RWPE2 (cell line): ENCODE measurements at places on chromosomes 6 and 20.

GRCh38 chr6:15533379-15534026, 129.3 kb downstream of the DTNBP1 start:
- H3K27me3 ChIP-seq: no peaks in the 10 kb centered on the region
- H3K36me3 ChIP-seq: no peaks in the 10 kb centered on the region
- DNase-seq: no peak
- no peak overlapping the region for H3K27ac ChIP-seq

GRCh38 chr20:22523499-22524392, 60.6 kb downstream of the FOXA2 start:
- H3K27ac ChIP-seq: no peak overlapping the region
- no peak for DNase-seq
- H3K36me3 ChIP-seq: no peaks in the 10 kb centered on the region

- H3K27ac ChIP-seq: no peak overlapping the region
- no peaks in the 10 kb centered on the region for H3K36me3 ChIP-seq
- DNase-seq: no peak
- H3K27me3 ChIP-seq: no peaks in the 10 kb centered on the region
- H3K4me1 ChIP-seq: no peaks in the 10 kb centered on the region
Measured at GRCh38 chr20:46640536-46641311, 10.5 kb downstream of the SLC13A3 start.

GRCh38 chr20:12358006-12358654, 440.4 kb downstream of the BTBD3 start:
- no peaks in the 10 kb centered on the region for H3K36me3 ChIP-seq
- no peak overlapping the region for H3K27ac ChIP-seq
- no peaks in the 10 kb centered on the region for H3K4me1 ChIP-seq
- no peak overlapping the region for H3K4me3 ChIP-seq
- no peak for DNase-seq

DNA sequence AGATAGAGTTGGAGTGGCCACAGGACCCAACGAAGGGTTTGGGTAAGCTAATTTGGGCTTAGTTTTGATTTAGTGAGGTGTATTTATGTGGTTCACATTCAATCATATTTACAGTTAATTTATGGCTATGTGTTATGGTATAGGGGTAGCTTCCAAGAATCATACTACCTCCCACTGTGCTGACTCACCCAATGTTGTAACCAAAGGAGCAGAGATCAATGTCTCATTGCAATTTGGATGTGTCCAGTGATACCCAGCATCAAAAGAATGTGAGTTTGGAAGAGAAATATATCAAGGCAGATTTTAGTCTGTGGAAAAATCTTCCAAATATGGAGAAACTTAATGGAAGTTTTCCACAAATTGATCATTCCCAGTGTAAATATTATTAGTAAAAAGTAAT, 25.3 kb upstream of the SMIM8 start:
- no peak overlapping the region for H3K4me3 ChIP-seq
- no peaks in the 10 kb centered on the region for H3K36me3 ChIP-seq
- no peak overlapping the region for H3K27ac ChIP-seq

- H3K27me3 ChIP-seq: no peaks in the 10 kb centered on the region
- H3K27ac ChIP-seq: no peak overlapping the region
- H3K4me3 ChIP-seq: no peak overlapping the region
- no peaks in the 10 kb centered on the region for H3K36me3 ChIP-seq
Measured at GRCh38 chr6:163192591-163192990, 221.9 kb upstream of the QKI start.

DNA sequence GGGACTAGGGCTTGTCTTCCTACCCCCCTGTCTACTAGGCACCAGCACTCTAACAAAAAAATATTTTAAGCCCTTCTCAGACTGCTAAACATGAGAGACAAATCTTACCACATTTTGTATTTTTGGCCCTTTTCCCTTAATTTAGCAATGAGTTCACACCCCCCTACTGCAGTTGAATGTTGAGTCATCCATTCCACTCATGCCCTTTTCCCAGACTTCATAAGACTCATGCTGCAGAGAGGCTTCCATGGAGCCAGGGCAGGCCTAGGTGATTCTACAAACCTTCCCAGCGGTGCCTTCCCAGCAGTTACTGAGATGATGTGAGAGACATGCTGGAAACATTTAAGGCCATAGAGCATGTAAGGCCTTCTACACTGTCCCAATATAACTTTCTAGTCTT, 53.9 kb downstream of the PXDC1 start:
- DNase-seq: no peak
- H3K27ac ChIP-seq: no peak overlapping the region
- no peaks in the 10 kb centered on the region for H3K36me3 ChIP-seq
- no peak overlapping the region for H3K4me3 ChIP-seq

DNA sequence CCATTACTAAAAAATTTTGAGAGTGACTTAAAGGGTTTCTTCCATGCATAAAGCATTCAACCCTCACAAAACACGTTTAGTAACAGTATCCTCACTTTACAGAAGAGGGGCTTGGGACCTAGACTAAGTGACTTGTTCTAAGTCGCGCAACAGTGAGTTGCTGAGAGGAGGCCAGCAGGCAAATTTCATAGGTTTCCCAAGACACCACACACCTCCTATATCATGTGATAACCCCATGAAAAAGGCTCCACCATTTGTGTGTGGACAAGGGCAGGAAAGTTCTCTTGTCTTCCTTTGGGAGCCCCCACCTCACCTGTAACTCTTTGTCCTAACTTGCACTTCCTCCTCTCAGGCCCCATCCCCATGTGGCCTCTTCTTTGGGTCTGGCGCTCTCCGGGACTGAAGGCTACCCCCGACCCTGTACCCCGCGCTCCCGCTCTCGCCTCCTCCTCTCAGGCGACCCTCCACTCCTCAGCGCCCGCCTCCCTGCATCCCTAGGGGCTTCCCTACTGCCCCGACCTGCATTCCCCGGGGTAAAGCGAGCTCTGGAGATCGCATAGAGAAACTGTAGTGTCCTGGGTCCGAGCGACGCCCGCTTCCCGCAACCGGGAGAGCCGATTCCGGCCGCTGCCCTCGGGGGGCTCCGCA, 392 bp downstream of the PSMB8 start:
- H3K4me1 ChIP-seq: peaks cover 4% of the 10 kb centered on the region
- peak overlapping the region; percentile 50 for H3K27ac ChIP-seq
- H3K27me3 ChIP-seq: no peaks in the 10 kb centered on the region
- peak overlapping the region; percentile 62 for H3K4me3 ChIP-seq
- DNase-seq: no peak

- H3K27me3 ChIP-seq: no peaks in the 10 kb centered on the region
- DNase-seq: no peak
- H3K27ac ChIP-seq: no peak overlapping the region
- H3K4me3 ChIP-seq: no peak overlapping the region
- no peaks in the 10 kb centered on the region for H3K36me3 ChIP-seq
Measured at GRCh38 chr6:73152966-73153757, 72.1 kb downstream of the KHDC1L start.

GRCh38 chr20:54435015-54435414, 40.4 kb upstream of the DOK5 start:
- no peak overlapping the region for H3K4me3 ChIP-seq
- H3K36me3 ChIP-seq: no peaks in the 10 kb centered on the region
- DNase-seq: no peak
- no peak overlapping the region for H3K27ac ChIP-seq

GRCh38 chr6:169933839-169934698, 182.6 kb downstream of the ERMARD start:
- H3K36me3 ChIP-seq: no peaks in the 10 kb centered on the region
- H3K4me1 ChIP-seq: no peaks in the 10 kb centered on the region
- no peak overlapping the region for H3K4me3 ChIP-seq
- no peaks in the 10 kb centered on the region for H3K27me3 ChIP-seq
- DNase-seq: no peak

- H3K4me3 ChIP-seq: no peak overlapping the region
- H3K27me3 ChIP-seq: no peaks in the 10 kb centered on the region
- H3K27ac ChIP-seq: peak overlapping the region; percentile 78
Measured at GRCh38 chr6:8085053-8085511, 17.3 kb downstream of the EEF1E1 start.

- H3K4me3 ChIP-seq: no peak within 1 kb of the TSS
- DNase-seq: no peak
- H3K36me3 ChIP-seq: no peaks in the 10 kb centered on the region
- H3K27ac ChIP-seq: no peak within 1 kb of the TSS
Measured at GRCh38 chr6:27911956-27912446, at the start of gene OR2B2. Gene OR2B2, minus strand, starts transcription at chr6:27912396. Its CDS starts 77 bp downstream, at chr6:27912319.

DNA sequence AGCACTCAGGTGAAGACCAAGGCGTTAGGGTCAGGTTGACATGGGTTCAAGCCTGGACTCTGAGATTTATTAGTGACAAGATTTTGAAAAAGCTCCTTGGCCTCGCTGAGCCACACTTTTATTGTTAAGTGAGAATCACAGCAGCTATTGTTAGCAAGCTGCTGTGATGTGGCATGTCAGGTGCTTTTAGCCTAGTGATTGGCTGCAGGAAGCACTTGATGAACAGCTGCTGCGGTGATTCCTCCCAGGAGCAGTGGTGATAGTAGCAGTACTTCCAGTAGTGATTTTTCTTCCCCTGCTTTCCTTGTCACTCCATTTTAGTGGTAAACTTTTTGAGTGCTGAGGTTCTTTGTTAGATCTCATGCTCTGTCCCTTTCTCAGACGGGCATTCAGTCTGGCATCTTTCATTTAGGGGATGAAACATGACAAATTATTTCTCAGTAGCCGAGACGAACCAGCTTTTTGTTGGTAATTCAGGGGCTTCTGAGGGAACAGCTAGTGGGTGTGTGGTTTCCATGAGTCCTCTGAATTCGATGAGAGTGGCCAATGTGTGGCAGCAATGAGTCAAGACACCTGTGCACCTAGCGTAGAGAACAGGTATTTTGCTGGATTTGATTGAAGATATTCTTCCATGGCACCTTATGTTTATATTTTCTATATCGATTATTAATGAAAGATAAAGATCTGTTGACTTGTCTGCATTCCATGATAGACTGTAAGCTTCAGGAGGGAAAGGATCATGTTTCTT, 696.7 kb downstream of the DHX35 start:
- no peaks in the 10 kb centered on the region for H3K4me1 ChIP-seq
- no peaks in the 10 kb centered on the region for H3K36me3 ChIP-seq
- DNase-seq: no peak
- H3K27me3 ChIP-seq: no peaks in the 10 kb centered on the region
- no peak overlapping the region for H3K27ac ChIP-seq
- H3K4me3 ChIP-seq: no peak overlapping the region

- no peak overlapping the region for H3K27ac ChIP-seq
- H3K4me1 ChIP-seq: no peaks in the 10 kb centered on the region
- H3K27me3 ChIP-seq: no peaks in the 10 kb centered on the region
- no peak for DNase-seq
Measured at GRCh38 chr6:33802186-33802958, 1.4 kb downstream of the MLN start.

DNA sequence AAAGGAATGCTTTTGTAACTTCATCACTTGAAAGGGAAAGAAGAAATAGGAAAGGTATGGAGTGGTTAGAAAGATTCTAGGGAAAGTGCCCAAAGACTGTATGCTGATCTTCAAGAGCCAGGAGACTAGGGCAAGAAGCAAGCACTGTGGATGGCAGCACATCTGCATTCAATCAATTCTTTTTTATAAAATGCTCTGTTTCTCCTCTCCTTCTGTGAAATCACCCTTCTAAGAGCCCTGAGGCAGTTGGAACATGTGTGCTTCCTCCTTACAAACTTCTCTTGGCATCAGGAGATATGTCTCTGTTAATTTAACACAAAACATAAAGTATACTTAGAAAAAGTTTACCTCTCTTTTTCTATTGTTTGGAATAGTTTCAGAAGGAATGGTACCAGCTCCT, 1162.2 kb upstream of the GJE1 start:
- H3K27me3 ChIP-seq: no peaks in the 10 kb centered on the region
- H3K36me3 ChIP-seq: no peaks in the 10 kb centered on the region
- no peak for DNase-seq
- no peaks in the 10 kb centered on the region for H3K4me1 ChIP-seq

- H3K4me1 ChIP-seq: no peaks in the 10 kb centered on the region
- no peaks in the 10 kb centered on the region for H3K36me3 ChIP-seq
- H3K4me3 ChIP-seq: no peak overlapping the region
- DNase-seq: no peak
- no peak overlapping the region for H3K27ac ChIP-seq
- no peaks in the 10 kb centered on the region for H3K27me3 ChIP-seq
Measured at GRCh38 chr20:4720977-4721349, 746 bp upstream of the PRND start.

- H3K4me1 ChIP-seq: no peaks in the 10 kb centered on the region
- H3K36me3 ChIP-seq: no peaks in the 10 kb centered on the region
- no peaks in the 10 kb centered on the region for H3K27me3 ChIP-seq
- no peak for DNase-seq
- H3K4me3 ChIP-seq: no peak overlapping the region
Measured at GRCh38 chr6:156336733-156337132, 440.4 kb upstream of the ARID1B start.

DNA sequence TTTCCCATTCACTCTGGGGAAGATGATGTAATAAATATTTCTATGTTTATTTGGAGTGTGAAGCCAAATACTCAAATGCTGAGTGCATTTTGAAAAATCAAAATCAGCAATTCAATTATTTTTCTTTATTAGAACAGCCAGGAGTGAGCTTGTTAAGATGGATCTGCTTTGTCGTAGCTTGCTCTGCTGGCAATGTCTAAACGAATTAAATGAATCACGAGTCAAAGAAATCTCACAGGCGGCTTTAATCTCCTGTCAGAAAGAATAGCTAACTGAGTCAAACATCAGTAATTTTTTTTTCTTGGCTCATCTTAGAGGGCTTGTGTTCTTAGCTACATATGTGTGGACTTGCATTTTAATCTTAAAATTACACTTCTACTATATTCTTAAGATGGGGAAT, 100.2 kb upstream of the HMGN3 start:
- peaks cover 4% of the 10 kb centered on the region for H3K4me1 ChIP-seq
- H3K4me3 ChIP-seq: no peak overlapping the region
- H3K27ac ChIP-seq: no peak overlapping the region
- no peak for DNase-seq

DNA sequence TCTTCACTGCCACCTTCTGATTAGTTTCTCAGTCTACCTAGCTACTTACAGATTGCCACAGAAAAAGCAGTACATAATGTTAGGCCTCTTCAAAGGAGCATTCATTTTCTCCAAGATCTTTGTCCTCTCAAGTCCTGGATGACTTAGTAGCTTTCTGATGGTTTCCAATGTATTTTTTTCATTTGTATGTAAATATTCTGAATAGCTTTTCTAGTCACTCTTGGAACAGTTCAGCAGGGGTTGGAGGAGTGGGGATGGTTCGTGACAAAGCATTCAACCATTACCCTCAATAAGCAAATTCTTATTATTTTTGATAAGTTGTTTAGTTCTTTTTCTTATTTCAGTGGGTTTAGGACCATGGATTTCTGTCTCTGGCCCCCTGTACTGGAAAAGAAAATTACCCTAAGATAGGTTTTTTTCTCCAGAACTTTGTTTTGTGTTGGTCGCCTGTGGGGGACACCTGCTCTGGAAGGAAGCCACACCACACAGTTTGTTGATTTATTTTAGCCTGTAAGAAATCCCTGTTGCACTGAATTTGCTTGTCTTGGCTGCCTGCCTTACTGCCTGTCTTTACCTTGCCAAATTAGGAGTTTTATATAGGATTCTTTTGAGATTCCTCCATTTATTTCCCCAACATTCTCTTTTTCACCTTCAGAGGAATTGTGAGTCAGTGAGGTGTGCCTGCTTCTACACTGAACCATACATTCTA, 247.9 kb downstream of the RFPL4B start:
- H3K4me3 ChIP-seq: no peak overlapping the region
- no peaks in the 10 kb centered on the region for H3K27me3 ChIP-seq
- DNase-seq: no peak
- H3K36me3 ChIP-seq: no peaks in the 10 kb centered on the region
